Skeletal muscle cell (primary cell): ENCODE measurements at places on chromosomes 7 and 10.

GRCh38 chr10:21399392-21400035, 126.0 kb downstream of the SKIDA1 start:
- peak; percentile 96 for DNase-seq

GRCh38 chr10:120494313-120494710, 37.3 kb downstream of the PLPP4 start:
- DNase-seq: no peak

DNA sequence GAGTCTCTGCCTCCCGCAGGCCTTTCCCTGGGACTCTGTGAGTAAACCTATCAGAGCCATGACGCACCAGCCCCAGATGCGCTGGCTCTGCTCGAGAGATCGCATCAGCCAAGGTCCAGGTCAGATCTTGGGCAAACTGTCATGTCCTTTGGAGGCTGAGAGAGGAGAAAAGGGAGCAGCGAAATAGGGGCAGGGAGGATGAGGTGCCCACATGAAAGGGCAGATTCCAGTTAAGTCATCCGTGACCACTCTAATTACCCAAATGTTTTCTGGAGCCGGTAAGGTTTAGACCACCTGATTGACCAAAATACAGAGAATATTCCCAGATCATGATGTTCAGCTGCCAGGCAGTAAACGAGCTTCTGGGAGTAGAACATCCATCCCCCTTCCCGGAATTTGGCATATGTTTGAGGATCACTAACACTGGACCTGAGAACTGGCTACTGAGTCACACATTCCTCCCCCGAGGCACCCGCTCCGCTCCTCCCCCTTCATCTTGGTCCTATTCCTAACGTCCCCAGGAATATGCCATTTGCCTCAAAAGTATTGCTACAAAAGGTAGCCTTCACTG, 88.0 kb downstream of the FGFR2 start:
- DNase-seq: no peak

- DNase-seq: no peak
These were observed 94.3 kb downstream of the ZNF248 start for GRCh38 chr10:37763132-37763531.

DNA sequence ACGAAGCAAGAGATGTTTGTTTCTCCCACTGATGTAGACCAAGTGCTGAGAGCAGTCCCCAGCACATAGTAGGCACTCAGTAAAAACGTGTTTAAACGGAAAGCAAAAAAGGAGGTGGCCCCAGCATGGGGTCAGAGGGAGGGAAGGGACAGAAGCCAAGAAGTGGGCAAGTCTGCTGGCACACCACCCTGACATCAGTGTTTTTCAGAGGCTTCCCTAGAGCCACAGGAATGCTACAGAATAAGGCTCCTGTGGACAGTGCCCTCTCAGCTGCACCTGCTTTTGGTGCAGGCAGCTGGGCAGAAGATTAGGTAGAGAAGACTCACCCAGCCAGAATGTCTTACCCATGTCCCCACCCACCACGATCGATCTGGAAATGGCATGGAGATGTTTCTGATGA, 8.3 kb upstream of the ANKRD1 start:
- DNase-seq: no peak

GRCh38 chr7:13793926-13794325, 195.5 kb downstream of the ETV1 start:
- DNase-seq: no peak
